ENCODE measurements at places on chromosomes 12 and 14.

DNA sequence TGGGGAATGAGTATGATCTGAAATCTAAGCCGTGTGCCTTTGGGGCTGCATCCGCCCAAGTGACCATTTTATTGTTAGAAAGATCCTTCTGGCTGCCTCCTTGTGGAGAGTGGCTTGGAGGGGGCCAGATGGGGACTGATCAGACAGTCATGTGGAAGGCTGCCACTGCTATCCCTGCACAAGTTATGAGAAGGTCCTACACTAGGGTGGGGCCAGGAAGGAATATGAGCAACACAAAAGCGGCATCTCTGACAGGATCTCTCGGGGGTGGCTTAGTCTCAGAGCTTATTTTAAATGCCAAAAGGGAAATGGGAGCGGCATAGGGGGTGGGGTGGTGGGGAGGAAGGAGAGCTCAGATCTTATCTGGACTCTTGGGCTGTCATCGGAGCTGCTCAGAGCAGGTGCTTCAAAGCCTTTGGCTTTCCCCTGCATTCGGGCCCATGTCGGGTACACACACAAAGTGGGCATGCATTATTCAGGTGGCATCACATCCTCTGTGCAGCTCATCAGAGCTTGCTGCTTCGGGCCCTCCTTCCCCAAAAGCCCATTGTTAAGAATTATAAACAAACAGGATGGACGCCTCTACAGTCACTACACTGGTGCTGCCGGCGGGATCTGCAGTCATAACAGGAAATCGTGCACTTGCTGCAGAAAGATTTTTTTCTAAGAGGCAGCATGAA is 805.4 kb downstream of the VRK1 start:
- DNase-seq, result no peak

DNA sequence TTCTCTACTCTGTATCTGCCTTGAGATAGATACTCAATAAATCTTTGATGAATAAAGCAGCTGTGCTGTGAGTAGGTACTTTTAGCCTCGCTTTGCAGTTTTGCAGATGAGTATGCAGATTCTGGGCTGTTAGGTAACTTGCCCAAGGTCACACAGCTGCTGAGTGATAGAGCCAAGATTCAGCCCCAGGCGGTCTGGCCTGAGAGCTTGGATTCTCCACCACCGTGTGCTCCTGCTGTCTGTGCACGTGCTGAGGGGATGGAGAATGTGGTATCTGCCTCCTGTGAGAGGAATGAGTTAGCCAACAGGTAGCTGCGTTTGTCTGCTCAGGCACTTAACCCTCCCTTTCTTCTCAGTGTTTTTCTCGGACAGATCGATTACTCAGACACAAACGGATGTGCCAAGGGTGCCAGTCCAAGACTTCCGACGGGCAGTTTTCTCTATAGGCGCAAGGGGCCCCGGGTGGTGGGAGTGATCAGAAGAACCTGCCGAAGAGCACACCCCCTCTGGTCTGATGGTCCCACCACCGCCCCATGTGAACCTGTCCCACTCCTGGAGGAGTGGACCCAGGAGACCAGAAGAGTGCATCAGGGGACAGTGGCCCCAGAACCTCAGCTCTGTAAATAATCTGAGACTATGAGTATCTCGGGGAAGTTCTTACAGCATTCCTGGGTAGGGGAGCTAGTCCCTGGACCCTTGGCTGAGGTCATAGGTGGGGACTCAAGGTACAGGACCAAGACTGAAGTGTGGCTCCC is 6.6 kb upstream of the CSAD start:
- no peak for DNase-seq

DNA sequence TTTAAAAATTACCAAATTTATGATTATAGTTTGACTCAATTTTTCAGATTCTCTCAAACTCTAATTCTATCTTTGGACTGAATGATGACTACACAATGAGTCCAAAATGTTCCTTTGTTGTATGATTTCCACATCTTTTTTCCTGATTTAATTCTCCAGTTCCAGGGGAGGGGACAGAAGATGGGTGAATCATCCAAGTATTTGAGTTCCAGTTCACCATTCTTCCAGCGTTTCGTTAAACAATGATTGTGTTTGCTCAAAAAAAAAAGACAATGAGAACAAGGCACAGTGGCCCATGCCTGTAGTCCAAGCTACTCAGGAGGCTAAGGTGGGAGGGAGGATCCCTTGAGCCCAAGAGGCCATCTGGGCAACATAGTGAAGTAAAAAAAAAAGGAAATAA is 23.8 kb downstream of the BAZ1A start:
- DNase-seq, result peak; percentile 60

GRCh38 chr12:66823857-66824570 is 145.1 kb upstream of the GRIP1 start:
- DNase-seq, result peak; percentile 3

DNA sequence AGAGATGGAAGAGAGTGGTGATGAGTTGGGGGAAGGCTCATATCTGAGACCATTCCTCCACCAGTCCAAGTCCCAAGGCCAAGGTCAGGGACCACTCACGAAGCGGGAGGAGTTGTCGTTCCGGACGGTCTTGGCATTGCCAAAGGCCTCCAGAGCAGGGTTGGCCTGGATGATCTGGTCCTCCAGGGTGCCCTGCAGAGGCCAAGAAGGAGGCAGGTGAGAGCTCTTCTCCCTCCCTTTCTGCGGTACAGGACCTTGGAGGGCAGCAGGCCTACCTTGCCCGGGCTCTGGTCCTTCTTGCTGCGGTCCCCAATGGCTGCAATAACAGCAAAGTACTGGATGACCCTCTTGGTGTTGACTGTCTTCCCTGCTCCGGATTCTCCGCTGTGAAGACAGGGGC is 4.0 kb downstream of the MYH7 start:
- DNase-seq, result no peak

DNA sequence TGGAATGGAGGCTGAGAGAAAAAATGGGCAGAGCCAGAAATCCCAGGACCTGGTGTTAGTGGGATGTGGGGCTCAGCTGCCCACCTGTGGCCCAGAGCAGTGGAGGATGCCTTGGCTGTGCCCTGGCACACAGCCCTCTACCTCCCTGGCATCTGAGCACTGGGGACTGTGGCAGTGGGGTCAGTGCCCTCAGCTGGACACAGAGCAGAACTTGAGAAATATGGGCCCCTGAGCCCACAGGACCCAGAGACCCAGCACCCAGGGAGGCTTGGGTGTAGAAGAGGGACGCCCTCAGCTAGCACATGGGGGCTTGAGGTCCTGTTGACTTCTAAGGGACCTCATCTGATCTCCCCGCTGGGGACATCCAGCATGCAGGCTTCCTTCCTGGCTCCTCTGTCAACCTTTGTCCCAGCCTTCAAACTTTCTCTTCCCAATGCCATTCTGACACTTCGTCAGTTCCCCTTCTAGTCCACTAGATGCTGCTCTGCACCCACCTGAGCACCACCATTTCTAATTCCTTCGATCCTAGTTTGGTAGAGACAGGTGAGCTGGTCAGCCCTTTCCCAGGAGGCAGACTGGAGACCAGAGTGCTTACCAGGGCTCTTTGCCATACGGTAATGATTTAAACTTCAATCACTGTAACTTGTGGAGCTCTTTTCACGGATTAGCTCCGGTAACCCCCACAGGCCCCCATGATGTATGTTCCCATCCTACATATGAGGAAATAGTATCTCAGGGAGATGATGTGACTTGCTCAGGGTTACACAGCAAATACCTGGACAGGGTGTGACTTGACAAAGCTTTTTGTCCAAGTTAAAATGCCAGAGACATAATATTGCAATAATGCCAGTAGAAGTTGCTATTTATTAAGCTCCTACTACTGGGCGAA is 143.7 kb downstream of the ASCL4 start:
- peak; percentile 23 for DNase-seq

DNA sequence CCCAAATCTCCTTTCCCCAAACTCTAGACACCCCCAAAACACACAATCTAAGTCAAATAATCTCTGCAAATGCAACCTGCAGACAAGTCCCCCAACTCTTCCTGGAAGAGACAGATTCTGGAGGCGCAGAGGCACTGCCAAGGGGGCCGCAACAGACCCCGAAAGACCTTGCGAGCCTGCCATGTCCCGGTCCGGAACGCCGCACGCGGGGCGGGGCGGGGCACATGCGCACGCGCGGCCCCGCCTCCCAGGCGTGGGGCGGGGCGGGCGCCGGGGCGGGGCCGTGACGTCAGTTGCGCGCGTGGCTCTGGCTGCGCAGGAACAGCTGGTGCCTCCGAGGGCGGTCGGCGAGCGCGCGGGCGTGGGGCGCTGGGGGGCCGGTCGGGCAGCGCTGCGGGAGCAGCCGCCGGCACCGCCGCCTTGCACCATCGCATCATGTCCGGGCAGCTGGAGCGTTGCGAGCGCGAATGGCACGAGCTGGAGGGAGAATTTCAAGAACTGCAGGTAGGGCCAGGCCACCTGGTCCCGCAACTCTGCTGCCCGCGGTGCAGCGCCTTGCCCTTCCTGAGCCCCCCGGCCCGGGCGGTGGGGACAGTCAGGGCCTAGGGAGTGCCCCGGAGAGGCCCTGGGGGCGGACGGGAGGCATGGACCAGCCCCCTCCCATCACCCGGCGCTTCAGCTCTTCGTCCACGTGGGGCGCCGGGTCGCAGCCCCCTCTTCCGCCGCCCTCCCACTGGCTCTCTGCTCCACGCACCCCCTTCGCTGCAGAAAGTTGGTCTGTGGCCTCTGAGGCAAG is at the start of gene TMEM120B:
TSS of gene TMEM120B (plus strand) at position 292 of the 796 bp plus-strand sequence. CDS start at position 436, 144 bp downstream.
- peak; percentile 73 for DNase-seq

- no peak for DNase-seq
These were observed 98.4 kb downstream of the APAF1 start for GRCh38 chr12:98743362-98743953.

GRCh38 chr12:103768467-103769123 is 72.4 kb downstream of the NT5DC3 start:
- DNase-seq, result no peak

- no peak for DNase-seq
These were observed 13.6 kb upstream of the MYBPC1 start for GRCh38 chr12:101581190-101581589.

DNA sequence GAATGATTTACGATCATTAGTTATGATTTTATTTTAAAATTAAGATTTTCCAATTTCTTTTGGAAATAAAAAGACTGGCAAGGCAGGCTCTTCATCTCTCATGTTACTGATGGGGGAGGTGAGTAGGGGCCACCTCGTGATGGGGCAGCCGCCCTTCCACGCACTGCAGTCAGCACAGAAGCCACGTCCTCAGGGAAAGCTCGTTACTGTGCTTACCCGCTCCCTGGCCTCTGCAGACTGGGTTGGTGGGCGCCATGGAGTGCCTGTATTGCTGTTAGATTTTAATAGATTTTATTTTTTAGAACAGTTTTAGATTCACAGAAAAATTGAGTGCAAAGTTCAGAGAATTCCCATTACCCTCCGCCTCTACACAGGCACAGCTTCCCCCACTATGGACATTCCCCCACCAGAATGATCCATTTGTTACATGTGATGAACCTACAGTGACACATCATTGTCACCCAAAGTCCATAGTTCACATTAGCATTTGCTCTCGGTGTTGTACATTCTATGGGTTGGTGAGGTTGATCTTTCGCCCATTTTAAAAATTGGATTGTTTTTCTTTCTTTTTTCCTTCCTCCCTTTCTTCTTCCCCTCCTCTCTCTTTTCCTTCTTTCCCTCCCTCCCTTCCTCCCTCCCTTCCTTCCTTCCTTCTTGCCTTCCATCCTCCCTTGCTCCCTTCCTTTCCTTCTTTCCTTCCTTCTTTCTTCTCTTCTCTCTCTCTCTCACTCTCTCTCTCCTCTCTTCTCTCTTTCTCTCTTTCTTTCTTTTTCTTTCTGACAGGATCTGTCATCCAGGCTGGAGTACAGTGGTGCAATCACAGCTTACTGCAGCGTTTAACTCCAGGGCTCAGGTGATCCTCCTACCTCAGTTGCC is 30.7 kb downstream of the ADGRD1 start:
- DNase-seq, result no peak

- peak; percentile 40 for DNase-seq
These were observed 81.9 kb downstream of the PELI2 start for GRCh38 chr14:56199982-56200577.

GRCh38 chr14:104806625-104807465 is 5.9 kb downstream of the ZBTB42 start:
- DNase-seq, result no peak

DNA sequence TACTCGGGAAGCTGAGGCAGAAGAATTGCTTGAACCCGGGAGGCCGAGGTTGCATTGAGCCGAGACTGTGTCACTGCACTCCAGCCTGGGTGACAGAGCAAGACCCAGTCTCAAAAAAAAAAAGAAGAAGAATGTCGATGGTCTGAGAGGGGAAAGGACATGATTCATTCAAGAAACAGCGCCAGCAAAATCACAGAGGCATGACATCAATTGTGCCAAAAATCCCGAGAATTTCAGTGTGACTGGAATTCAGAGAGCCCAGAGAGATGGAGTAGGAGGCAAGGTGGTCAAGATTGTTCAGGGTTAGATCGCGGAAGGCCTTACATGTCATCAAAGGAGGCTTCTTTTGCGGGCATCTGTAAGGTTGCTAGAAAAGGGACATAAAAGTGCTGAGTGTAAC is 483.3 kb downstream of the VRK1 start:
- no peak for DNase-seq

All from EH (cell line).